ENCODE measurements at places on chromosomes 12 and 14.

DNA sequence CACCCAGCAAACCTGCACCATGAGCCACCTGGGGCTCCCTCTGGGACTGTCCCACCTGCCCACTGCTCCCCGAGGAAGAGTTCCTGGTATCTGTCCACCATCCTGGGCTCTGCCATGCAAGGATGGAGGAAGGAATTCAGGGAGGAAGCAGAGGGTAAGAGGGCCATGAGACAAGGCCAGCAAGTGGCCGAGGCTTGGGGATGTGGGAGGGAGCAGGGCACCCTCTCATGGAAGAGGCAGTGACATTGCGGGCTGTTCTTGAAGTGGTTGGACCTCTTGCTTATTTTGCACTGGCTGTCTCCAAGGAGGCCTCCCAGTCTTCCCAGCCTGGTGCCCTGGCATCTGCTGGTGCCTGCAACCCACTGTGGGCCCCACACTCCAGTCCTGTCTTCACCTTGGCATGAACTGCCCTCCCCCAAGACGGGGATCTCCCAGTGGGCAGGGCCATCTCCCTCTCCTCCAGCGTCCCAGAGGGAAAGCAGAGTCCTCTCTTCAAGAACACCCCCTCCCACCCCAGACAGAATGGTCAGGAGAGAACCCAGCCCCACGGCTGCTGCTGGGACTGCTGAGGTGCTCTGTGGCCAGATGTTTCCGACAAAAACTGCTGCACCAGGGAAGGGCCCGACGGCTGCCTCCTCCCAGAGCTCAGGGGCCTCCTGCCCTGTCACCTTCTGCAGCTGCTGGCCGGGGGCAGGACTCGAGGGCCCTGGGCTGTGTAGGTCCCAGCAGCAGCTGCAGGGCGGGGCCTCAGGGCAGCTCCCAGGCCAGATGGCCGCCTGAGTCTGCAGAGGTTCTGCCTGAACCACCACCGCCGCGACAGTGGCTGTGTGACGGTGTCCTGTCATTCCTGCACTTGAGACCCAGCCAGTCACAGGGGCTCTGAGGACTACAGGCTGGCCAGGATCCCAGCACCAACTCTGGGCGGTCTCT lies 1.8 kb upstream of the AKT1 start:
- no peak for DNase-seq

DNA sequence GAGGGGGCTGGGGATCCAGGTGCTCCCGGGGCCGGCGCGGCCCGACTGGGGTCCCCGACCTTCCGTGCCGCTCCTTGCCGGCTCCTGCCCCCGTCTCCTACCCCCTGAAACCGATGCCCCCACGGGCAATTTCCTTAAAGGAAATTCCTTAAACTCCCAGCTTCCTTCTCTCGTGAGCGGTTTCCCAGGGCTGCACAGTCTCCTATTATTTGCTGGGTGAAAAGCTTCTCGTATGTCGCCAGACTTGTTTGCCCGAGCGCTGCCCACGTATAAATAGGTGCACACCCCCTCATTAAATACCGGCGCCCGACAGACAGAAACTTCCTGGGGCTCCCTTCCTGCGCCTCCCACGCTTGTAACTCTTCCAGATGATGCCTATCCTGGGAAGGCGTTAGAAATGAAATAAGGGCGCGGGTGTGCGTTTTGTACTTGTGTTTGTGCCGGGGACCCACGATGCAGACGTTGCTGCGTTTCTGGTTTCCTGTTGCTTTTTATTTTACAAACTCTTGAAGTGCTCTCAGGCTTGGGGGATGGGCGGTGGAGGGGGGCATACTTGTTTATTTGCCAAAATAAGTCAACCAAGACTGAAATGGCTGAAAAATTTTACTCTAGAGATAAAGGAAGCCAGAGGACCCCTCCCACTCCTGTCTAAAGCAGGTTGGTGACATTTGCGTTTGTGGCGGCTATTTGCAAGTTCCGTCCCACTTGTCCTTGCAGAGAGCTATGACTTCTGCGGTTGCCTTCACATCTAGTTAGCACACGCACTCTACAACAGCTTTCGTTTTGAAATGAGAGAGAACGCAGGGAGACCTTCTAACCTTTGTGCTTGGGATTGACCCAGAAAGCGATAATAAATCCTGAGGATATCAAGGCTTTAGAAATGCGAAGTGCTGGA lies 1.0 kb downstream of the HIP1R start:
- no peak for DNase-seq

GRCh38 chr14:59177262-59177661 lies 11.2 kb upstream of the DAAM1 start:
- DNase-seq, result no peak

DNA sequence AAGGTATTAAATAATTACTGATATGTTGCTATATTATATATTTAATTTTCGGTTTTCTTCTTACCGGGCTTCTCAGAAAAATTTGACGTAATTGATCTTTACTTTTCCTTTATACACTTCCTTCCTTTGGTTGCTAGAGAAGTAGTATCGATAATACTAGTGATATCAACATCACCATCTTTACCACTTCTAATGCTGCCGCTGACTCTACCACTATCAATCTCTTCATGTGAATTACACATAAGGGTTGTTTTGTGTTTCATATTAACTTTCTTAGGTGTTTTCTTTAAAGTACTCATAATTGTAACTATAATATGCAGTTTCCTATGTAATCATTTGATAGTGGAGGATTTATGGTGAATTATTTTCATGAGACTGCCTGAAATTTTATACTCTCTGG lies 30.9 kb upstream of the KLRF1 start:
- DNase-seq, result no peak

GRCh38 chr12:71746974-71747611 lies 7.6 kb upstream of the RAB21 start:
- DNase-seq, result no peak

GRCh38 chr12:53302903-53303302 lies 3.4 kb downstream of the MYG1 start:
- DNase-seq, result no peak

GRCh38 chr12:98579347-98579746 lies 14.1 kb upstream of the SLC25A3 start:
- DNase-seq, result no peak

- no peak for DNase-seq
Measured at GRCh38 chr12:81005606-81006005, 67.9 kb upstream of the LIN7A start.

DNA sequence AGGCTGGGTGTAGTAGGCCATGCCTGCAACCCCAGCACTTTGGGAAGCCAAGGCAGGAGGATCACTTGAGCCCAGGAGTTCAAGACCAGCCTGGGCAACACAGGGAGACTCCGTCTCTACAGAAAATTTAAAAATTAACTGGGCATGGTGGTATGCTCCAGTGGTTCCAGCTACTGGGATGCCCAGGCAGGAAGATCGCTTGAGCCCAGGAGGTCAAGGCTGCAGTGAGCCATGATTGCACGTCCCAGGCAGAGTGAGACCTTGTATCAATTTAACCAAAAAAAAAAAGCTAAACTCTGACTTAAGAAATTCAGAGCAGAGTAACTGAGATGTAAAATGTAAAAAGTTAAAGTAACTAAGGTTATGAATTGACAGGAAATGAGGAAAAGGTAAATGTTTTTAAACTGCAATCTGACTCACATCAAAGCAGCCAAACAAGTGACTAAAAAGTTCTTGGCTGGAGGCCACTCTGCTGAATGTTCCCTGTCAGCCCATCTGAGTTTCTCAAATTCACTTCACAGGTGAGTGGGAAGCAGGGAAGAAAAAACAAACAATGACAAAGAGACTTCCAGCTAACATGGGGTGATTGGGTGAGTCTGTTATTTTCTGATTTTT lies 21.3 kb downstream of the PRKD1 start:
- no peak for DNase-seq

DNA sequence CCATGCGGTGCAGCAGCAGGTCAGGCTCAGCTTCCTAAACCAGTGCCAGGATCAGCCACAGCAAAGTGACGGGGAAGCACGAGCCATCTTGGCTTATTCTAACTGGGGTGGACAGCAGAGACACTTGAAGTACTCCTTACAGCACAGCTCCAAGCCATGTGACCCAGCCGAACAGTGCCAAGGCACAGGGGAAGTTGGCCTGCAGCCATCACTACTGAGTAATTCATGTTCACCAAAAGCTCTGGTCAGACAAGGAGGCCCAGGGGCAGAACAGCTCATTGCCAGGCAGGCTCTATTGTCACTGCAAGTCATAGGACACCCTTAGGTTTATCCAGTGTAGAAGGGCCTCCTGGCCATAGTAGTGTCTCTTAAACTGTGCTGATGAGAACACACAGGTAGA lies 23.4 kb upstream of the SLC35F4 start:
- no peak for DNase-seq

GRCh38 chr12:115956659-115957058 lies 320.8 kb downstream of the MED13L start:
- no peak for DNase-seq

DNA sequence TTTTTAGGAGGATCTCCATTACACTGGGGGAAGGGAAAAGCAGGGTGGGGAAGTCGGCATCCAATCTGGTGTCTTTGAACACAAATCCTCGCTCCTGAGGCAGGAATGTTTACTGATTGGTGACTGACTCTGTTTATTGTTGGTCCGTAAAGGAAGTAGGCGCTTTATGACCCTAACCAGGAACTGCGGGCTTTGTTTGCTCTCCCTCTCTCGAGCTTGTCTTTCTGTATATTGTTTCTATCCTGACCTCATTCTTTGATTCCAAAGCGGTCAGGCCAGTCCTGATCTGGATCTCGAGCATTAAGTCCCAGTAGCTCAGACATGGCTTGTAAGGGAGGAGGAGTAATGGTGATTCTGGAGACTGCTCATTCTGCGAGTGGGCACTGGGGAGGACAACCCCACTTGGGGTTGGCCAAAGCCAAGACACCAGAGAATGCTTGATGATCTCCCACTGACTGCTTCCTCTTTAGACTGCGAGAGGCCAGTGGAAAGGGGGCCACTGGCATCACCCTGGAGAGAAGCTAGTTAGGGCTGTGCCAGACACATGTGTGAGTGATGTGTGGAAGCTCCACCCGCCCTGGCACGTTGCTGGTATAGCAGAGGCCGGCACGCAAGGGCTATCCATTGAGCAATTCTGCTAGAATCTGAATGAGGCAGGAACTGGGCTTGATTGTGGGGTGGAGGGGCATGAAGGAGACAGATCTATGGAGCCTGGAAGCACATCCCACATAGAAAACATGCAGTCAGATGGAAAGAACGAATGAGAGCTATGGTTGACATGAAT lies 194.6 kb downstream of the PAX9 start:
- no peak for DNase-seq

GRCh38 chr12:6894321-6894720 lies 10.3 kb upstream of the LRRC23 start:
- no peak for DNase-seq

GRCh38 chr12:130322263-130322662 lies 15.4 kb upstream of the PIWIL1 start:
- DNase-seq, result no peak

- no peak for DNase-seq
Measured at GRCh38 chr12:724194-724855, 28.1 kb upstream of the WNK1 start.

GRCh38 chr14:30525833-30526232 lies 33.1 kb upstream of the G2E3 start:
- no peak for DNase-seq

- DNase-seq, result peak; percentile 76
Measured at GRCh38 chr12:126055521-126055920, 990.3 kb downstream of the AACS start.

DNA sequence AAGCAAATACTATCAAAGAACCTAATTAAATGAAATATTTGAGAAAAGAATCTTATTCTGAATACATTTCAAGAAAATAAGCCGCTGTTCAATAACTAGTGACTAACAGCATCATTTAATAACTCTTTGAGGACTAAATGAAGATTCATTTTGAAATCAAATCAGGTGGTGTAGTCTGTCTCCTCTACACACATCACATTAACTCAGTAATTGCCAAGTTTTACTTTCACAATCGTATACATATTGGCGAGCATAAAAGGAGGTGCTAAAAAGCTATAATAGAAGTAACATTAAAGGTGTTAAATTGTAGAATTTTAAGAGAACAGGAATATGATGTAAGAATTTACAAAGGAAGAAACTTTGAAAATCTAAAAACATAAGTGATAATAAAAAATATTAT lies 185.1 kb downstream of the MDGA2 start:
- DNase-seq, result no peak

DNA sequence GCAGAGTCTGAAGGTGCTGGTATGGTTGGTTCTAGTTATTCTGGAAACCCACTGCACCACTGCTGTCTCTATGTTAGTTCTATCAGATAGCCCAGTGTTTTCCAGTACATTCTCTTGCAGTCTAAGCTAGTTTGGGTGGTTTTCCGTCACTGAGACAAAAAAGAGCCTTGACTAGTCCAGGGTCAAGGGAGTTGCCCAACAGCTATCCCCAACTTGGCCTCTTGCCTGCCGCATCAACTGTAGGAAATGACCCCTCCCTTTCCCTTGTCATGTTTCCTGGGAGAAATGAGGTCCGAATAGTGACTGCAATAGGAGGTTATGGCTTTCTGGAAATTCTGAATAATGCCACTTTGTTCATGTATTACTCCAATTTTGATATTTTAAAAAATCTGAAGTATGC lies 160.4 kb downstream of the EFCAB11 start:
- DNase-seq, result no peak

- DNase-seq, result no peak
Measured at GRCh38 chr12:125071456-125071855, 6.2 kb downstream of the AACS start.

DNA sequence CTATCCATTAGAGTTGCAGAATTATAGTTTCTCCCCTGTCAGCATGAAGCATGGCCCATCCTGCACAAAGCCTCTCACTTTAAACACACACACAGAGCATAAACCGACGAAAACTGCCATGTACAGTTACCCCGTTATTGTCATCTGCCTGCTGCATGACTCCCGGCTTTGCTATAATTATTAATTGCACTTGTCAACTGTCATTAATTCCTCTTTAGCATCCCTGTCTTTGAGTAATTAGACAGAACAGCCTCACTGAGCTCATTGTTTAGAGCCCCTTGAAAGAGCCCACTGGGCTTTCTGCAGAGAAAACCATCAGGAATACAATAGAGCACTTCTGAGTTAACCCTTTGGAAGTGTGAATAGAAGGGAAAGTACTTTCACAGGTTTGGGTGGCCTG lies 307.2 kb upstream of the SOX5 start:
- no peak for DNase-seq

Measured in vagina (tissue), 2 donors.